Substantia nigra (tissue), 51 donors: ENCODE measurements at places on chromosomes 7 and 10.

DNA sequence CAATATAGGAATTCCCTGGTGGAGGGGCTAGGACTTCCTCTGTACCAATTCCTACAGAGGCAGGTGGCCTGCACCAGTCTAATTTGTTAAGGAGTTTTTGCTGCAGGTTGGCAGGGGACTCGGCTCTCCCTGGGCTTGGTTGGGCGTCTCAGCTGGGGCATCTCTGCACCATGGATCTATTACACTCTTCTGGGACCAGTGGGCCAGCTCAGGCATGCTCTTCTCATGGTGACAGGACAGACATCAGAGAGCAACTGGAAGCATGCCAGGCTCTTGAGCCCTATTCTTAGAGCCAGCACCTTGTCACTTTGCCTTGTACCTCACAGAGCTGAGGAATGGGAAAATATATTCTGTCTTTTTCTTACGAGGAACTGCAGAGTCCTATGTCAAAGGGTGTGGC is 74.6 kb downstream of the SH2D4B start:
- DNase-seq, result no peak

DNA sequence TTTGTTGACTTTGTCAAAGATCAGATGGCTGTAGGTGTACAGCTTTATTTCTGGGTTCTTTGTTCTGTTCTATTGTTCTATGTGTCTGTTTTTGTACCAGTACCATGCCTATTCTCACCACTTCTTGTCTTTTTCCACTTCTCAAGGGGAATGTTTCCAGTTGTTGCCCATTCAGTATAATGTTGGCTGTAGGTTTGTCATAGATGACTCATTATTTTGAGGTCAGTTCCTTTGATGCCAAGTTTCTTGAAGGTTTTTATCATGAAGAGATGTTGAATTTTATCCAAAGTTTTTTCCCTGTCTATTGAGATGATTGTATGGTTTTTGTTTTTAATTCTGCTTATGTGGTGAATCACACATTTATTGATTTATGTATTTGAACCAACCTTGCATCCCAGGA is 216.7 kb upstream of the RNF32 start:
- DNase-seq, result no peak

- DNase-seq, result no peak
Measured at GRCh38 chr10:125881192-125881591, at the start of gene DHX32. DHX32 (minus strand) TSS chr10:125881292; CDS start chr10:125880824, 468 bp downstream.

GRCh38 chr10:31620226-31621151 is 301.5 kb downstream of the ZEB1 start:
- DNase-seq, result no peak

- no peak for DNase-seq
Measured at GRCh38 chr7:17996442-17997223, 31.0 kb downstream of the PRPS1L1 start.

GRCh38 chr7:159098811-159099655 is 45.6 kb downstream of the VIPR2 start:
- no peak for DNase-seq

GRCh38 chr10:106392778-106393177 is 771.7 kb downstream of the SORCS1 start:
- no peak for DNase-seq
